Type B pancreatic cell (in vitro differentiated cells): ENCODE measurements at places on chromosomes 1 and 21.

- no peak for DNase-seq
Measured at GRCh38 chr1:208040821-208041297, 129.9 kb upstream of the CD34 start.

GRCh38 chr1:224490549-224491537, 56.2 kb upstream of the WDR26 start:
- DNase-seq = no peak

DNA sequence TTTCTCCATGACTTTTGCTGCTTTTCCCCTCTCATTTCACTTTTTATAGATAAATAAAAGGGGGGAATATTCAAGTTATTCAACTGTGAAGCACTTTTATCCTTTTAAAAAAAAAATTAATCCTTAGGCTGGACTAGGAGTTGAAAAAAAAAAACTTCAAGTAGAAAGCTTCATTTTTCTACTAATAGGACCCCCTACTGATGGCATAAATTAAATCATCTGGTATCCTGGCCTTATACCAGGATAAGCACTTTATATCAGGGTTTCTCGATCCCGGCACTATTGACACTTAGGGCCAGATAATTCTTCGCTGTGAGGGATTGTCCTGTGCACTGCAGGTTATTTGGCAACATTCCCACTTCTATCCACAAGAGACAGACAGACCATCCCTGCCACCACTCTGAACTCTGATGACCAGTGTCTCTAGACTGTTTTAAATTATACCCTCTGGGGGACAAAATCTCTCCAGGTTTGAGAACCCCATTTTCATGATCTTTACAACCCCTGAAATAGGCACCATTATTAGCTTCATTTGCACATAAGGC, 17.6 kb downstream of the USP33 start:
- DNase-seq = no peak

GRCh38 chr1:236030534-236030933, 34.4 kb downstream of the NID1 start:
- DNase-seq = no peak

DNA sequence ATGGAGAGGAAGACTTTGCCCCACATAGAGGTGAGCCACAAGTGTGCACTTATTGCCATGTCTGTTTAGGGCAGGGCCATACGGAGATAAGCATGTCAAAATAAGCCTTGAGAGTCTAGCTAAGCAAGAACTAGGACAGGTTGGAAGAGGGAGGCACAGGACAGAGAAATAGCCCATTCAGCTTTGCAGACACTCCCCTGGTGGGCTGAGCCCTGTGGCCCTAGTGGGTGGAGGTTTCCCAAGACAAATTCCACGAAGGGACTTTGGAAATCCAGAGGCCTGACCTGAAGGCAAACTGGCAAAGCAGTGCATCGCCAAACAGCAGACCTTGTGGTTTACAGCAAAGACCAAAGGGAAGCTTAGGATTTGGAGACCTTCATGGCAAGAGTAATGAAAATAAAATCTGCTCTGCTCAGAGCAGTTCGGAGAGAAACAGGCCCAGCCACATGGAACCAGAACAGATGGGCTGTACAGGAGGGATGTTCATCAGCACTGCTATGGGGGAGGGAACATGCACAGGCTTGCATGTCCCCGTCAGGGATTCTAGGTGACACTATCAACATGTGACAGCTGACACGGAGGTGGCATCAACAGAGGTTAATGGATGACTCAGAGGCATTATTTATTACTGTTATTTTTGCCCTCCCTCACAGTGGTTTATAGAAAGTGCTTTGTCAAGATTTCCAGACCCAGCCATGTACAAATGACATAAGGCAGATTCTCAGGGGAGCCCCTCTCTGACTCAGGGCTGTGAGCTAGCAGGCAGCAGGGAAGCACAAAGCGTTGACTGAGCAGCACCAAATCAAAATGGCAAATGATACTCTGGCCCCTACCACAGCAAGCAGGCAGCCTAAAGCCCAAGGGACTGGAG, 90.1 kb upstream of the IRF2BP2 start:
- DNase-seq = no peak

GRCh38 chr21:16162953-16163352, 433.2 kb downstream of the USP25 start:
- DNase-seq = no peak

GRCh38 chr1:226763905-226764264, 24.8 kb upstream of the ITPKB start:
- DNase-seq = no peak

GRCh38 chr21:32626621-32627196, 14.5 kb upstream of the CFAP298 start:
- DNase-seq = no peak

- no peak for DNase-seq
Measured at GRCh38 chr1:179043266-179043665, 17.6 kb downstream of the FAM20B start.

DNA sequence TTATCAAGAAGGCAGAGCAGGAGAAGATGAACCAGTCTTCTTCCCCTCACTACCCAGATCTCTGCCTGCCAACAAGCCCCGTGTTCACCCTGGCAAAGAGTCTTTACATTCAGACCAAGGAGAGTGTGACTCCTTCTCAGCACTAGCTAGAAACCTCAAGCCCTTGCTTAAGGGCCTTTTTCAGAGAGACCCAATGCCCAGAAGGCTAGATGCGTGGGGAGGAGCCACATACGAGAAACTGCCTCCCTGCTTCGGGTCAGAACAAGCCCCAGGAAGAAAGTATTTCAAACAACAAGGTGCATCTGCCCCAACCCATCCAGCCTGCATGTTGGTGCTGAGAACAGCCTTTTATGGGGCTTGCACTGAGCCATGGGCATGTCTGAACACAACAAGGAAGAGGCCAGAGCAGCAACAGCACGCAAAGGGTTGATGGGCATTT, 152.7 kb upstream of the CAMK1G start:
- DNase-seq = no peak

GRCh38 chr1:51330331-51331201, at the start of gene TTC39A:
Gene TTC39A (minus strand): TSS chr1:51330562. CDS start chr1:51330477, 85 bp downstream.
- no peak for DNase-seq

DNA sequence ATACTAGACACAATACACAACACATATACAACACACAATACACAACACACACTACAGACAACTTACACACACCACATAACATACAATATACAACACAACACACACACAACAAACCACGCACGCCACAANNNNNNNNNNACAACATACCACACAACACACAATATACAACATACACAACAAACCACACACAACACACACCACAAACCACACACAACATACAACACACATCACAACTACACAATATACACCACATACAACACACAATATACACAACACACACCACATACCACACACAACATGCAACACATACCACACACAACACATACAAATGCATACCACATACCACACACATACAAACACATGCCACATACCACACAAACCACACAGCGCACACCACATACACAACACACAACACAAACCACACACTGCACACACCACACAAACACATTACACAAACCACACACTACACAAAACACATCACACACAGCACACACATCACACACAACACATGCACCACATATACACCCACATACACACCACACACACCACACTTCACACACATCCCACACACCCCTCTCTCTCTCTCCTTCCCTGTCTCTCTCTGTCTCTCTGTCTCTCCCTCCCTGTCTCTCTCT, 108.3 kb downstream of the ETS2 start:
- no peak for DNase-seq

- no peak for DNase-seq
Measured at GRCh38 chr1:225825607-225826007, 15.7 kb downstream of the EPHX1 start.

- DNase-seq = no peak
Measured at GRCh38 chr1:65844821-65845534, 52.3 kb downstream of the PDE4B start.

- DNase-seq = no peak
Measured at GRCh38 chr1:39474810-39475209, 16.6 kb upstream of the BMP8A start.
